ENCODE measurements at places on chromosomes 4 and X. TPM values are rescaled to one million over a fixed set of nuclear protein-coding genes. Genes with fewer than 3 reads are reported as not detected.

DNA sequence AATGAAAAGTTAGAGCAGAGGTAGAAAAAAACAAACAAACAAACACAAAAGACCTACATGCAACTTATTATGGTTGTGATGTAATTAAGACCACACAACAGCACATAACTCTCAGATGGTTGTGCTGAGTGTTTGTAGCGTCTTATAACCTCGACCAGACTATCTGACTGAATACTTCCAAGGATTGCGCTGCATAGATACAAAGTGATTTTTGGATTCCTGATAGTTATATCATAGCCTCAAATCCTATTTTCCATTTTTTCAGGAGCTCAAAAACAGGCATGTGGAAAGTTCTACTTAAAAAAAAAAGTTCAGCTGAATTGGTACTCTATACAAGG lies 236.1 kb downstream of the SPRY1 start:
- no peak for DNase-seq

SSX4B gene
- total RNA-seq = 0.15 TPM

CLIC2 gene
- total RNA-seq = 0.80 TPM

MTNR1A gene
- 0.23 TPM for total RNA-seq

DNA sequence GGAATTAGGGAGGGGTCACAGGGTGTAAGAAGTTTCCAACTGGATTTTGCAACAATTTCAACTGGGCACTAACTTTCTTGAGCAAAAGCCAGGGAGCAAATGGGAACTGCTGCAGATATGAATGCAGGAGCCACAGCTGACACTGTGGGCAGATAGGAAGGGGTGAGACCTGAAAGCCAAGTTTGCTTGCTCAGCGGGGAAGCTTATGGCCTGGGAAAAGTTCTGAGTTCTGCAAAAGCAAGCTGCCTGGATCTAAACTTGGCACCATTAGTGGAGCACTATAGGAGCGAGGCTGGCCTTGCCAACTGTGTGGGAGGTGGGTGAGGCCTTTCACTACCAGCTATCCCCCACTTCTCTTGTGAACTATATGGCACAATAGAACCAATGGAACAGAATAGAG lies 11.1 kb downstream of the CYSLTR1 start:
- no peak for DNase-seq

NKX3-2 gene
- total RNA-seq = 1.2 TPM

FAM184B gene
- 0.03 TPM for total RNA-seq

GRCh38 chr4:102586644-102587021 lies 85.5 kb downstream of the NFKB1 start:
- DNase-seq = no peak

GRCh38 chr4:3783693-3784306 lies 17.6 kb downstream of the ADRA2C start:
- DNase-seq = no peak

- DNase-seq = no peak
These were observed 39.4 kb downstream of the WFS1 start for GRCh38 chr4:6308899-6309643.

PYURF gene
- total RNA-seq = 37.6 TPM

DNA sequence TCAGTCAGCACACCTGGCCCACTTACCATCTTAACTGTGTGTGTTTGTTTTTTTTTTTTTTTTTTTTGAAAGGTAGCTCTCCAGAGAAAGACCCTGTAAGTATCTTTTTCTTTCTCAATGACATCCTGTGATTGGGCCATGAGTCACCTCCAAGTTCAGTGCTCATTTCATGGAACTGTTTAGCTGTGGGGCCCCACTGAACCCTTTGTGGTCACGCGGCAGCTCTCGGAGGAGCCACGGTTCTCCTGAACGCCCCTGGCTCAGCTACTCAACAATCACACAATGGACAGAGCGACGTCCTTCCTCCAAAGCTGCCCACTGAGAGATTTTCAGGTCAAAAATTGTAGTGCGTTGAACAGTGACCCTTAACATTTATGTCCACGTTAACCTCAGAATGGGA lies 14.2 kb upstream of the IL3RA start:
- DNase-seq = no peak

DNA sequence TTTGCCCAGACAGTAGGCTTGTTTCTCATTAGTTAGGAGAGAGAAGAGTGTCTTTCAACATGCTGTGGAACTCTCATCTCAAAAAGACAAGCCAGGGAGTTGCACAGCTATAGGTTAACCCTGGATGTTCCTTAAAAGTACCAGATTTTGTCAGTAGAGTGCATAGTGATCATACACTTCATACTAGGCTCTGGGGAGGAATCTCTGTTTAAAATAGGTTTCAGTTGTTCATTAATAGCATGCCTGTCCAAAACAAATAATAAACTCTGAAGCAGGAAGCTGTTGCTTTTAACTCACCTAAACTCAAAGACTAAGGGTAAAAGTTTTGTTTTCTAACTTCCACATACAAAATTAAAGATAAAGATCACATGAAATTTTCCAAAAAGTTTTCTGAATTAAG lies 1948.4 kb downstream of the C4orf33 start:
- no peak for DNase-seq

SMIM10 gene
- total RNA-seq = 7.2 TPM

DMP1 gene
- not detected for total RNA-seq

GRCh38 chrX:130419263-130419662 lies 17.5 kb downstream of the RBMX2 start:
- no peak for DNase-seq

MAGED4B gene
- total RNA-seq = 2.6 TPM

ADGRG2 gene
- 2.0 TPM for total RNA-seq

PCSK1N gene
- 17.8 TPM for total RNA-seq

GRCh38 chrX:39869846-39870601 lies 227.7 kb downstream of the BCOR start:
- no peak for DNase-seq

- no peak for DNase-seq
These were observed 184.7 kb downstream of the TMA16 start for GRCh38 chr4:163679189-163679588.

- DNase-seq = no peak
These were observed 5.8 kb downstream of the MID1IP1 start for GRCh38 chrX:38806875-38807621.

CASP6 gene
- total RNA-seq = 15.2 TPM

DNA sequence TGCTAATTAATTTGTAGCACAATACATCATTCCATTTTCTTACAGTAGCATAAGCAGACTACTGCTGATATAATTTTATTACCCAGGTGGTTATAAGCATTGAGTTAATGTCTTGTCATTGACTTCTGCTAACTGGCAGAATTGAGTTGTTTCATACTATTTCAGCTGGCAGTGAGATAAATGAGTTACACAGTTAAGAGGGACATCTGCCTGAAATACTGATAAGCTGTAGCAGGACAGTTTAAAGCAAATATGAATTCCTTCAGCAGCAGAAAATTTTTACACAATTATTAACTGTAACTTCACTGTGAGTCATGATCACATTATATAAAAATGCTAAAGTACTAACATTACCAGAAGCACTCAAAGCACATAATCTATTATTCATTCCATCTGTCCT lies 326.8 kb downstream of the INPP4B start:
- no peak for DNase-seq

DNA sequence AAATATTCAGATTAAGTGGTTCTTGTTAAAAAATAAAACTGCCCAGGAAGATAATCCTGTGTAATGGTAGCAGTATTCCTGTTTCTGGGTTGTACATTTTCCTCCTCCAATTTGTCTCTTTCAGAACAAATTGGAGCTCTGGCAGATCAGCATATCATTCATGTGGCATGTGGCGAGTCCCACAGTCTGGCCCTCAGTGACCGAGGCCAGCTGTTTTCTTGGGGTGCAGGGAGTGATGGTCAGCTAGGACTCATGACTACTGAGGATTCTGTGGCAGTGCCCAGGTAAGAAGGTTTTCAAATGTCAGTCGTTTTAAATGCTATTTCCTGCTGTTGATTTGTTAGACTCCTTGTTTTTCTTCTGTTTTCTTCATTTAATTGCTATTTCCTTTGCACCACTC lies 47.9 kb downstream of the NAP1L5 start:
- DNase-seq = no peak

ERCC6L gene
- total RNA-seq = 17.3 TPM

GRCh38 chrX:148722966-148723365 lies 222.5 kb downstream of the AFF2 start:
- no peak for DNase-seq

GRCh38 chr4:54940996-54941865 lies 184.2 kb downstream of the KDR start:
- no peak for DNase-seq

DNA sequence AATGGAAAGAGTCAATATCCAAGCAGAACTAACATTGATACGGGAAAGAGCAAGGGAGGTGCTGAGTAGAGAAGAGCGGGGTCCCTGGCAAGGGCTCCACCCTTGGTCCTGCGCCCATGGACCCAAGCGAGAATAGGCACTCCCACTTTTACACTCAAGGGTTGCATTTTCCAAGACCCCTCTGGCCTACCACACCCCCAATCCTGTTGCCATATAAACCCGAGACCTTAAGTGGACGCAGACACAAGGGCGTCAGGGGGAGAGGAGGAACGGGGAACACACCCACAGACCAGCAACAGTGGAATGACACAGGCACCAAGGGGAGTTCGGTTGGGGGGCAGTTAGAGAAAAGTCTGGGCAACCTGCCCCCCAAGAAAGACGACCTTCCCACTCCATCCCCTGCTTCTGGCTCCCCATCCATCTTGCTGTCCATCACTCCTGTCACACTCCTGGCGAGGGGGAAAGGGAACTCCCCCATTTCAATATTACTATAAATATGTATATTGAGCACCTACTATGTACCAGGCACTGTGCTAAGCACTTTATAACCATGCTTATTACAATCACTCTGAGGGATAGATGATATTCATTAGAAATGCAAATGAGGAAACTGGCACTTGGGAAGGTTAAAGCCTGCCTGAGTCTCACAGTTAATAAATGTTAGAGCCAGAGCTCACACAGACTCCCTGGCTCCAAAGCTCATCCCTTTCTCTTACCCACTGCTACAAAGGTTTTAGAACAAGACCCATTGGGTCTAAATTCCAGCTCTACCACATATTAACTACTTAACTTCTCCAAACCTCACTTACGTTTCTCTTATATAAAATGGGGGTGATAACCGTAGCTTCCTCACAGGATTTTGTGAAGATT lies 51.7 kb downstream of the SCD5 start:
- DNase-seq = no peak

DNA sequence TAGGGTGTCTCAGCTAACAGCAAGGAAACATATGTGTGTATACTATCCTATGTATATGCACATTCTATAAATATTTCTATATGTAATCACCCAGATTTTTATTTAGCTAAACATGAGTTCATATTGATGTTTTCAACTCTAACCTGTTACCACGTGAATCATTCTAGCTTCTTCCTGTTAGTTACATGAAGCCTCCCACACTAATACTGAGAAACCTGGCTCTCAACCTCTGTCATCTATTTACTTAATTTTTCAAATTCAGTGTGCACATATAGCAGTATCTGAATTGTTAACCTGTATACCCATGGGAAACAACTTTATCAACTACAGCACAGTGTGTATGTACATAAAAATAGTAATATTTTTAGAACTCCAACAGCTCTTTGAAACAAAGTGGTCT lies 57.3 kb downstream of the KLF8 start:
- DNase-seq = no peak

DNA sequence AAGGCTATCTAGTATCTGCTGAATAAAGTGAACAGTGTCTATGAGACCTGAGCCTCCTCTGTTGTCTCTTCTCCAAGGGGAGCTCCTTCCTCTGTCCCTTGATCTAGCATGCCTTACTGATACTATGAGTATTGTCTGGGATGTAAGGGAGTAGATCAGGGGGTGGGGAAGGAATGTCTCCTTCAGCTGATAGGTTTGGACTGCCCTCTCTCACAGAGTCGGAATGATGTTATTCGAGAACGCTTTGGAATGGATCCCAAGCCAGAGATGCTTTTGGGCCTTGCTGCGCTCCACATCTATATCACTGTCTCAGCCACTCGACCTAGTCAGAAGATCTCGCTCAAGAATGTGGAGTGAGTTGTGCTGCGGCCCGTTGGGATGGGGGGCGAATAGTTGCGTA lies 68.3 kb upstream of the PRPS1 start:
- no peak for DNase-seq

SMAD1 gene
- 24.1 TPM for total RNA-seq

- DNase-seq = no peak
These were observed 94.0 kb downstream of the TMA16 start for GRCh38 chr4:163588532-163588931.

DNA sequence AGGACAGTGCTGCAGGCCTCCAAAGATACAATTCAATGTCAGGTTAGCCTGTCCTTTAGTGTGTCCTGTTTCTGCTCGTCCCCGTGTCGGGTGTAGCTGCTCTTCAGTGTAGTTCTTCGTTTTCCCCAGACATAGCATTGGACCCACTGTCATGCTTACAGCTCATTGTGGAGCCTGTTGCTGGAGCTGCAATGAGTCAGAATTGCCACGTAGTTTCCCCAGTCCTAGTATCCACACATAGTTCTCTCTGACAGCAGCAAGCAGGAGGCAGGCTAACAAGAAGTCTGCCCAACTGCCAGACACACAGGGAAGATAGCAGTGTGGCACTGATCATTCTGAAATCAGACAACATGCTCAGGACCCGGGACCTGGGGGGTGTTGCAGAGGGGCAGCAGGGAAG lies 49.2 kb downstream of the MOSPD2 start:
- no peak for DNase-seq

CSTF2 gene
- 40.9 TPM for total RNA-seq

Data from Panc1 (cell line).